CD8-positive, alpha-beta memory T cell (primary cell): ENCODE measurements at places on chromosomes 1 and 21. TPM values are rescaled to one million over a fixed set of nuclear protein-coding genes. Genes with fewer than 3 reads are reported as not detected.

TMEM9 gene
- 16.3 TPM for total RNA-seq

SELENON gene
- 10.6 TPM for total RNA-seq

- DNase-seq: no peak
Measured at GRCh38 chr1:85606414-85606800, 25.8 kb downstream of the CCN1 start.

LORICRIN gene
- total RNA-seq: not detected

CD247 gene
- 130 TPM for total RNA-seq

TDRD5 gene
- not detected for total RNA-seq

PADI3 gene
- not detected for total RNA-seq

DNA sequence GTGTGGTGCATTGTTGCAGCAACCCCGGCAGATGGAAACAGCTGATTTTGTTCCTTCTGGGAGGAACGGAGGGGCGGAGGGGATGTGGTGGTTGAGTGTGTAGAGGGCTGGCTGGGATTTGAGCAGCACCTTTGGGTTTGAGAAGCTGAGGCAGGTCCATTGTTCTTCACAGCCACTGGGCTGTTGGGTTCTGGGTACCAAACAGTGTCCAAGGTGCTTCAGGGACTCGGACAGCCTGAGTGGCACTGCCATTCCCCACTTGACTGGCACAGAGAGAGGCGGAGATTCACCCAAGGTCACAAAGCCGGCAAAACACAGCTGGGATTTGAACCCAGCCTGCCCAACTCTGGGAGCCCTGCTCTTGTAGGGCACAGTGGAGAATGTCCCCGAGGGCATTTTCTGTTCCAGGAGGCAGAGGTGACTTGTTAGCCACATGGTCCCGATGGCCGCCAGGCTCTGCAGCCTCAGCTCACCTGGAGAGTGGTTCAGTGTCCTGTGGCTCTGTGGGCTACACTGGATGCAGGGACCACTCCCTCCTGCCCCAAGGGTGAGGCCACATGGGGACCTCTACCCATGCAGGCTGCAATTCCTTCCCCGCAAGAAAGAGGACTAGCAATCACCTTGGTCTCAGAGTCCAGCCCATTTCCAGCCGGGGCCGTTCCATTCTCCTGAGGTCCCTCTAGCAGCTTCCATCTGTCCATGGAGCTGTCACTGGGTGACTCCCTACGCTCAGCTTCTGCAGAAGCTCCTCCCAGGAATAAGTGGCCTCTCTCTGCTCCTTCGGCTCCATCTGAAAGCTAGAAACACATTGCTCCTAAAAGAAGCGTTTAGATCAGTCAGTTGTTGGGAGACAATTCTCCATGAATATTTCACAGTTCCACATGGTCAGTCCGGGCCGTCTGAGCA lies 31.2 kb upstream of the C1orf174 start:
- DNase-seq: no peak

DNA sequence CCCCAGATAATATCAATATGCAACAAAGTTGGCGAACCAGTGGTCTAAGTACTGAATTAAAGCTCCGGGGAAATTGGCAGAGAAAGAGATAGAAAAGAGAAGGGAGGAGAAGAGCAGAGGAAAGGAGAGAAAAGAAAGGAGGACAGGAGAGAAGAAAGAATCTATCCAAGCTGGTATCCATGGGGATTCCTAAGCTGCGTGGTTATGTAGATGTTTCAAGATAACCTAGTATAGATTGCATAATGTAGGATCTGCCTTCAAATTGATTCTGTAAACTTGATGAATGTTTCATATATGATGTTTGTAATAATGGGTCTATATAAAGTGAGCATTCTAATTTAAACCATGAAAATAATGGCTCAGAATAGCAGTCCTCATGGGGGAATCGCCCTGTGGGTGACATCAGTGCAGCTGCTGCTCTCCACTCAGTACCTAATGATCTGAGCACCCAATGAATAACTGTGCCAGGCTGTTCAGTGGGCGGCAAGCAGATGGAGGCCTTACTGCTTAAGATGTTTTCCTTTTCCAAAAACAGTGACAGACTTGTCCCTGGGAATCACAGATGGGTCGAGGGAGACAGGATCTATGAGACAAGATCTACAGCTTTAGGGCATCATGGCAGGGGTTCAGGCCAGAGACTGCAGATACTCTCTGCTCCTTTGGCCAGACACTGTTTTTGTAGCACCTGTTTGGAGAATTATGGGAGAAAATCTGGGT lies 78.0 kb downstream of the LAMC2 start:
- DNase-seq: no peak

DNA sequence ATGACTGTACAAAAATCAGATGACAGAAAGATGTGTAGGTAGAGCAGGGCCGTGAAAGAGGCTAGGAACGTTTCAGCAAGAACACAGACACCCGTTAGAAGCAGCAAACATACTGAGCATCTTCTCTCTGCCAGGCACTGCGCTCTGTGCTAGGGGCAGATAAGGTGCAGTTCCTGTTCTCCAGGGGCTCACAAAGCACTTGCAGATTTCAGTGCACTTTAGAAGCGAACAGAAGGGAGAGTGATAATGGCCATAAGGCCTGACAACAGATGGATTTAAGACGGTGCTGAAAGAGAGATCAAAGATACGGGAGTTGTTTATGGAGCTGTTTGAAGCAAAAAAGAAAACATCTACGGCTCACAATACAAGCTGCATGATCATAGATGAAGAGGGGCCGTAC lies 200.3 kb upstream of the FOXD3 start:
- no peak for DNase-seq

NT5C1A gene
- not detected for total RNA-seq

CFHR1 gene
- not detected for total RNA-seq

GRCh38 chr1:243316366-243316989 lies 60.6 kb downstream of the SDCCAG8 start:
- DNase-seq: no peak

MYBPH gene
- not detected for total RNA-seq
